Right lobe of liver (tissue), 6 donors: ENCODE measurements at places on chromosomes 5 and 9. TPM values are rescaled to one million over a fixed set of nuclear protein-coding genes. Genes with fewer than 3 reads are reported as not detected.

GRCh38 chr5:172700365-172701290, 59.6 kb downstream of the NEURL1B start:
- no peaks in the 10 kb centered on the region for H3K27me3 ChIP-seq
- no peaks in the 10 kb centered on the region for H3K36me3 ChIP-seq
- H3K4me1 ChIP-seq = no peaks in the 10 kb centered on the region
- no peak overlapping the region for H3K4me3 ChIP-seq
- H3K27ac ChIP-seq = no peak overlapping the region

DNA sequence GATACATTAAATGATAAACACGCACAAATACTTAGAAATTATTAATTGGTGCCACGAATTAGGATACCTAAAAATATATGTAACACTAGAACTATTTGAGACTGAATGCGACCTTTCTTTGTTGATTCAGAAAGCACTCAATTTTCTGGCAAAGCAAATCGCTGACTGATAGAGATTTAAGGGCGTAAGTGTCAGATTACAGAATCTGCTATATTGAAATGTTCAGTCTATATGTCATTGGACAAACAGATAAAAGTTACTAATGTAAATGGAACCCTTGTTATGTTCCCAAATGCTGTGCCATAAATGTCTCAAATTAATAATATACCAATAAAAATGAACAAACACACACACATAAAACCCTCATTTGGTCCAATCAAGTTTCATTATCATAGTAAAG, 137.9 kb downstream of the MPDZ start:
- peak overlapping the region; percentile 50 for H3K27ac ChIP-seq
- H3K4me1 ChIP-seq = no peaks in the 10 kb centered on the region
- H3K36me3 ChIP-seq = peaks cover 25% of the 10 kb centered on the region
- no peak for DNase-seq
- no peaks in the 10 kb centered on the region for H3K27me3 ChIP-seq

GRCh38 chr5:14143546-14143840, 351 bp downstream of the TRIO start:
- H3K4me1 ChIP-seq = peaks cover 33% of the 10 kb centered on the region
- DNase-seq = no peak
- no peaks in the 10 kb centered on the region for H3K27me3 ChIP-seq
- H3K4me3 ChIP-seq = peak overlapping the region; percentile 75

DNA sequence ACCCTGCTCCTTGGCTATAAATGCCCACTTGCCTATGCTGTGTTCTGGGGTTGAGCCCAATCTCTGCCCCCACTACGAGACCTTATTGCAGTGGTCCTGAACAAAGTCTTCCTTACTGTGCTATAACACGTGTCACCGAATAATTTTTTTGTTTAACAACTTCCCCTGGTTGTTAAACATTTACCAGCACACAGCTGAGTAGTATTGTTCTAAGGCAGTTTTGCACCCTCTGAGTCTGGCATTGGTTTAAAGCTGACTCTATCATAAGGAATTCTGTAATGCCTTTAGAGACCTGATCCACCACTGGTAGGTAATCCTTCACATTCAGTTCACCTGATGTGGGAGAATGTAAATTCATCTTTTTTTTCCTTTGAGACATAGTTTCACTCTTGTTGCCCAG, 25.6 kb upstream of the ANKRD31 start:
- H3K4me1 ChIP-seq = no peaks in the 10 kb centered on the region
- DNase-seq = no peak
- no peaks in the 10 kb centered on the region for H3K36me3 ChIP-seq

DNA sequence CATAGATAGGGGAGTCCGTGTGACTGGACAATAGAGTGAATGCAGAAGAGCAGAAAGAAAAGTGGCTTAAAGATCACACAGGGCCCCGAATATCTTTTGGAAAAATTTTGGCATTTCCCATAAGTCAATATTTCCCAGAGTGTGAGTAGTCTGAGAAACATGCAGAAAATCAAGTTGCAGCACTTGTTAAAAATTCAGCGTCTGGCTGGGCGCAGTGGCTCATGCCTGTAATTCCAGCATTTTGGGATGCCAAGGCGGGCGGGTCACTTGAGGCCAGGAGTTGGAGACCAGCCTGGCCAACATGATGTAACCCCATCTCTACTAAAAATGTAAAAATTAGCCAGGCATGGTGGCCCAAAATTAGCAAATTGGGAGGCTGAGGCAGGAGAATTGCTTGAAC, 227.0 kb downstream of the DRD1 start:
- no peaks in the 10 kb centered on the region for H3K36me3 ChIP-seq
- DNase-seq = no peak
- no peak overlapping the region for H3K27ac ChIP-seq
- no peaks in the 10 kb centered on the region for H3K4me1 ChIP-seq
- H3K4me3 ChIP-seq = no peak overlapping the region

- H3K4me1 ChIP-seq = no peaks in the 10 kb centered on the region
- H3K27me3 ChIP-seq = no peaks in the 10 kb centered on the region
- H3K27ac ChIP-seq = no peak overlapping the region
- no peak for DNase-seq
- H3K4me3 ChIP-seq = no peak overlapping the region
Observed at GRCh38 chr5:43279548-43280274, 33.5 kb downstream of the HMGCS1 start.

GRCh38 chr9:120267929-120268328, 312.0 kb downstream of the CDK5RAP2 start:
- DNase-seq = no peak
- H3K4me3 ChIP-seq = no peak overlapping the region
- H3K27me3 ChIP-seq = no peaks in the 10 kb centered on the region
- H3K27ac ChIP-seq = no peak overlapping the region

DNA sequence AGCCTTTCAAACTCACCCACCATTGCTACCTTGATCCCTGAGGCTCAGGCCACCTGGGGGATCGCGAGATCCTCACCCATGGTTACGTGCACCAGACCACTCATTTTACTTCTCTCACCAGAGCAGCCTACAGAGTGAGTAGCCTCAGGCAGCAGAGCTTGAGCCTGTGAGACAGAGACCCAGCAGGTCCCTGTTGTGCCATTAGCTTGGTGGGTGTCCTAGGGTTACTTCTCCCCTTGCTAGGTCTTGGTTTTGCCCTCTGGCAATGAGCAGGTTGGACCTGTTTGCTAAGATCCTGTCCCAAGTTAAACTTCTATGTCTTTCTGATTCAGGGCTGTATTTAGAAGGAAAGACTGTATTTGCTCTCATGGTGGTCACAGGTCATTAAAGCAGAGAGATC, 21.8 kb downstream of the WHRN start:
- no peaks in the 10 kb centered on the region for H3K36me3 ChIP-seq
- no peaks in the 10 kb centered on the region for H3K27me3 ChIP-seq
- no peak overlapping the region for H3K4me3 ChIP-seq
- no peaks in the 10 kb centered on the region for H3K4me1 ChIP-seq
- H3K27ac ChIP-seq = no peak overlapping the region
- no peak for DNase-seq

- no peaks in the 10 kb centered on the region for H3K27me3 ChIP-seq
- H3K4me1 ChIP-seq = peaks cover 43% of the 10 kb centered on the region
- no peak overlapping the region for H3K4me3 ChIP-seq
- H3K36me3 ChIP-seq = no peaks in the 10 kb centered on the region
Observed at GRCh38 chr5:96340357-96340756, 92.7 kb downstream of the PCSK1 start.

DNA sequence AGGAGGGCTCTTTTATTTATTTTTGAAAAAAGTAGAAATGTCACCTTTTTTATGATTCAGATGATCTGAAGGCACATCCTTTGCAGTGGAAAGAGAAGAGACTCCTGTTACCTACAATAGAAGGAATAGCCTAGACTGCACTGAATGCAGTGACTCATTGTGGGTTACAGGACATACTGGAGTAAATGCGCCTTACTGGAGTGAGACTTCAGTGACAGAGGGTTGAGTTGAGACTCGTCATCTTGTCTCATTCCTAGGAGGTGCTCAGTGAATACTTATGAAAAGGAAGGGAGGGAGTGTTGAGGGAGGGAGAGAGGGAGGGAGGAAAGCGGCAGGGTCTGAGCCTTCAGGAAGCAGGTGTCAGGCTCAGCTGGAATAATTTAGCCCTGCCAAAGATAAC, 25.2 kb downstream of the ANKRA2 start:
- H3K36me3 ChIP-seq = no peaks in the 10 kb centered on the region
- no peaks in the 10 kb centered on the region for H3K4me1 ChIP-seq
- no peak overlapping the region for H3K4me3 ChIP-seq
- no peak overlapping the region for H3K27ac ChIP-seq
- H3K27me3 ChIP-seq = no peaks in the 10 kb centered on the region

- no peaks in the 10 kb centered on the region for H3K27me3 ChIP-seq
- no peaks in the 10 kb centered on the region for H3K4me1 ChIP-seq
- DNase-seq = no peak
- no peak overlapping the region for H3K27ac ChIP-seq
- H3K4me3 ChIP-seq = no peak overlapping the region
Observed at GRCh38 chr9:80797101-80797829, 892.1 kb downstream of the TLE1 start.

DNA sequence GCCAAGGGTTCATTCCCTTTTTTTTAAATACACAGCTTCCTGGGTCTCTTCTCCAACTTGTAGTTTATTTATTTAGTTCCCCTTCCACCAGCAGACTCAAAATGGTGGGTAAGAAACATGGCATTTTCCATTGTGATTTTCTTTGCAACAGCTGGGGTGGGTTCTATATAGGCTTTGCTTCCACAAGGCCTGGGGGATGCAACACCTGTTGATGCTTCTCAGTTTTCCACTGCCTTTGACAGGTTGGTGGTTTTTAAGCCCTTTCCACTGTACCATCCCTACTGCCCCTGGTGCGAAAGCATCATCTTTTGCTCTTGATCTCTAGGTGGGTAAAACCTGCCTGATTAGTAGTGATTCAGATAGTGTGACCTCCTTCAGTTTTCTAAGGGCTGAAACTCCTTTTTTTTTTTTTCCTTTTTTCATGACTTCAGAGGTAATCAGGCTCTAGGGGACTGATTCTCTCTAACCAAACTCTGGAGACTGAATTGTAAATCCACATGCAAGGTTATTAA, 8.5 kb downstream of the KDM3B start:
- no peak for DNase-seq
- H3K27ac ChIP-seq = no peak overlapping the region
- no peak overlapping the region for H3K4me3 ChIP-seq
- no peaks in the 10 kb centered on the region for H3K27me3 ChIP-seq
- no peaks in the 10 kb centered on the region for H3K4me1 ChIP-seq

GRCh38 chr5:138109463-138110265, 25.8 kb downstream of the WNT8A start:
- no peak for DNase-seq
- H3K4me3 ChIP-seq = no peak overlapping the region
- H3K27me3 ChIP-seq = no peaks in the 10 kb centered on the region

DNA sequence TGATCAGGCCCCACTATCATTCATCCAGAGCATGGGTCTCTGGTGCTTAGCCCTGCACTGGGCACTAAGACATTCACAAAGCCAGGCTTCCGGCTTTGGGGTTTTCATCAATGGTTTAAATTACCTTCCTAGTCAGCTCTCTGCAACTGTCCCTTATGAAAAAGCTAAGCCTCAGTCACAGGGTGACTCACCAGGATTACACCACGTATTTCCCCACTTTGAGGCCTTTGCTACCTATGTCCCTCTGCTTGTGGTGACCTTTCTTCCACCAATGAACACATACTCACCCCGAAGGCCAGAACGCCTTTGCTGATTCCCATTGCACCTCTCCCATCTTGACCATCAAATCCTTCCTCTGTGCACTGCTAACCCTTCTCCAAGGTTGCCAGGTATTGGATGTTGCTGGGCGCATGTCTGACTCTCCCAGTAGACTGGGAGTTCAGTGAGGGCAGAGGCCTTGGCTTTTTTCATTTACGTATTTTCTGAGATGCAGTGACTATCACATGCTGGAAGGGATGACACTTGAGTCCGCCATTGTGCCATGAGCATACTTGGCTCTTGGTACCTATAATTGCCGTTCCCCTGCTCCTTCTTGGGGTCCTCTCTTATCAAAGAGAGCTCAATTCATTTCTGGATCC, 58.7 kb upstream of the TNFSF8 start:
- no peaks in the 10 kb centered on the region for H3K27me3 ChIP-seq
- H3K4me3 ChIP-seq = no peak overlapping the region
- no peaks in the 10 kb centered on the region for H3K36me3 ChIP-seq
- DNase-seq = no peak
- H3K27ac ChIP-seq = no peak overlapping the region

DNA sequence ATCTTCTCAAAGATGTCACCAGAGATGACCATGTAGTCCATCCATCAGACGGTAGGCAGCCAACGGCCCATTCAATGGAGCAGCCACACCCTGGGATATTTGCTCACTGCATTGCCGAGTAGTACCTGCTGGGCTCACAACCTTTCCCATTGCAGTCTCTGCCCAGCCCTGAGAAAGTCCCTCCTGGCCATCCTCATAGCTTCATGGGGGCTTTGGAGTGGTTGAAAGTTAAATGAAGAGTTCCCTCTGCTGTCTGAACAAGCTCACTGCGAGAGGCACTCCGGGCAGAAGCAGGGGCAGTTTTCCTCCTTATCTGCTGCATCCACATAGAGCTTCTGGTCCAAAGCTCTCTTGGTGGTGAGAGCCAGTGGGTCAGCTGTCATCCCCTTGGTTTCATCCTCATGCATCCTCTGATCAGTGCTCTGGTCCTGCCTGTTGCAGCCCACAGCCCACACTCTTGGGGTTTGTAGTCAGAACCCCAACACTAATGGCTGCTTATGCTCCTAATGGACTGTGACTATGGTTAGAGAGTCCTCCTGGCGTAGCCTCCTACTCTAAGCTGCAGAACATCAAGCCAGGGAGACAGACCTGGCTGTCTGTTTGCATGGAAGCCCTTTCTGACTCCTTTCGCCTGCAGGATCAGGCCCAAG, 23.3 kb downstream of the TNFSF8 start:
- H3K27me3 ChIP-seq = no peaks in the 10 kb centered on the region
- no peak overlapping the region for H3K27ac ChIP-seq
- no peak overlapping the region for H3K4me3 ChIP-seq

DNA sequence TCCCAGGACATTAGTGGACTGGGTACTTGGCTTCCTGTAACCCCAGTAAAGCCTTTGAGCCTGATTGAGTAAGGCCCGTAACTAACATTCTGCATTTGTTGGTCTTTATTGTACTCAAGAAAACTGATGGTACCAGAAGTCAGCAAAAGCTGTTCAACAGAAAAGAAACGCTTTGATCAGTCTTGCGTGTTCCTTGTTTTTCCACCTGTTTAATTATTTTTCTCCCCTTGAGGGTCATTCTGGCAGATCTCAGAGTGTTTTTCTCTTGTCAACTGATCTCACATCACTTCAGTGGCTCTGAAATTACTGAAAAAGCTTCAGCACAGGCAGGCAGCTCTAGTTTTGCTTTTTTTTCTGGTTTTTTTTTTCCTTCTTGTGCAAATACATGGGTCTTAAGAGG, 6.1 kb upstream of the TMEM268 start:
- no peaks in the 10 kb centered on the region for H3K4me1 ChIP-seq
- H3K27ac ChIP-seq = no peak overlapping the region
- H3K27me3 ChIP-seq = no peaks in the 10 kb centered on the region

- H3K4me3 ChIP-seq = no peak overlapping the region
- no peaks in the 10 kb centered on the region for H3K4me1 ChIP-seq
- H3K36me3 ChIP-seq = no peaks in the 10 kb centered on the region
- H3K27me3 ChIP-seq = no peaks in the 10 kb centered on the region
- DNase-seq = no peak
- no peak overlapping the region for H3K27ac ChIP-seq
Observed at GRCh38 chr5:141495453-141495811, 6.6 kb downstream of the PCDHGC5 start.

The SPATA31D1 gene
- not detected for total RNA-seq

The AFAP1L1 gene
- total RNA-seq = 6.0 TPM

The SREK1 gene
- total RNA-seq = 44.4 TPM

The BICD2 gene
- total RNA-seq = 14.4 TPM

The PPP2R2B gene
- total RNA-seq = 0.77 TPM

The LRRC8A gene
- total RNA-seq = 46.1 TPM

The PCDH12 gene
- 4.4 TPM for total RNA-seq

The JAKMIP2 gene
- 0.26 TPM for total RNA-seq

The RASEF gene
- 1.7 TPM for total RNA-seq

The GARIN3 gene
- total RNA-seq = not detected

The LCN12 gene
- total RNA-seq = 20.0 TPM

The NTNG2 gene
- total RNA-seq = 0.16 TPM

The CDX1 gene
- not detected for total RNA-seq

The SPATA31E1 gene
- total RNA-seq = not detected

The HMCN2 gene
- 2.0 TPM for total RNA-seq

The BAAT gene
- total RNA-seq = 546 TPM
